CD8-positive, alpha-beta memory T cell (primary cell): ENCODE measurements at places on chromosomes 12 and 14. TPM values are rescaled to one million over a fixed set of nuclear protein-coding genes. Genes with fewer than 3 reads are reported as not detected.

The SUSD6 gene
- 51.4 TPM for total RNA-seq

GRCh38 chr12:89181271-89181920, 170.9 kb downstream of the DUSP6 start:
- no peak for DNase-seq

DNA sequence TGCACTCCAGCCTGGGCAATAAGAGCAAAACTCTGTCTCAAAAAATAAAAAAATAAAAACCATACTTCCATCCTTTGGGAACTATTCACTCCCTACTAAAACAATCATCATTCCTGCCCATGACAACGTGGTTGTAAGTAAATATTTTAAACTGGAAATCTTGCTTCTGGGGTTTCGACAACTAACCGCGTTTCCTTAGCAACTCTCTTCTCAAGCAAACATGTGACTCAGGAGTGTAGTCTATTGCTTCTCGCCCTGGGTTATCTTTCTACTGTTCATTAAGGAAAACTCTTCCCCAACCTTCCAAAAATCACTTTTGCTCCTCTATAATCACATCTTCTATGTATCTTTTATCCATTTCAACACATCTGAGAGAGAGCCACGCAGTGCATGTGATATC, 21.8 kb downstream of the APPL2 start:
- DNase-seq = no peak

GRCh38 chr14:87805315-87805723, 187.7 kb downstream of the GALC start:
- peak; percentile 23 for DNase-seq

GRCh38 chr14:56895154-56895553, 84.9 kb upstream of the OTX2 start:
- DNase-seq = no peak
